HFFc6 (cell line): ENCODE measurements at places on chromosomes 1 and 21. TPM values are rescaled to one million over a fixed set of nuclear protein-coding genes. Genes with fewer than 3 reads are reported as not detected.
A peak's percentile ranks its signal among the peaks of the same experiment; 100 is the strongest.

Gene LDLRAD1
- not detected in 3 replicates for total RNA-seq

Gene ANGPTL3
- not detected in 3 replicates for total RNA-seq

Gene SDC3
- 50.9 to 59.1 TPM (median 54.9 TPM) in 3 replicates for total RNA-seq

Gene LCE3E
- not detected in 3 replicates for total RNA-seq

Gene PPM1J
- total RNA-seq: 1.1 to 1.6 TPM (median 1.2 TPM) in 3 replicates

Gene PALMD
- not detected in 2 replicates for total RNA-seq

Gene GJA9
- total RNA-seq: not detected in 3 replicates

DNA sequence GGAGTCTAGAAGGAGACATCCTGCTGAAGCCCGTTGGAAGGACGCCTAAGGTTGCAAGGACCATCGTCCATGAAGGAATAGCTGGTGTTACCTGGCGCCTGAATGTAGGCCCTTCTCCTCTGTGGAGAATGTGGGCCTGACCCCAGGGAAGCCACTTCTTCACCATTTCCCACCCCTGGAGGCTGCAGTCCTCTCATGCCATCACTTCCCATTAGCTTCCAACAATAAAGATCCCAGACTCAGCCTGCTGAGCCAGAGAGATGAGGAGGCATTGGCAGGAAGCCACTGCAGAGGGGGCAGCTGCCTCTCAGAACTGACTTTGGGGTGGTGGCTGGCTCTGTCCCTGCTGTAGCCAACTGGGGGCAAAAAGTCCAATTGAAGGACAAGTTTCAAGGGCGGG, 21.3 kb upstream of the KCNE2 start:
- H3K36me3 ChIP-seq: no peaks in the 10 kb centered on the region
- H3K4me1 ChIP-seq: peaks cover 24% of the 10 kb centered on the region
- no peak overlapping the region for H3K27ac ChIP-seq
- DNase-seq: no peak
- no peak overlapping the region for H3K4me3 ChIP-seq
- peaks cover 47% of the 10 kb centered on the region for H3K27me3 ChIP-seq

DNA sequence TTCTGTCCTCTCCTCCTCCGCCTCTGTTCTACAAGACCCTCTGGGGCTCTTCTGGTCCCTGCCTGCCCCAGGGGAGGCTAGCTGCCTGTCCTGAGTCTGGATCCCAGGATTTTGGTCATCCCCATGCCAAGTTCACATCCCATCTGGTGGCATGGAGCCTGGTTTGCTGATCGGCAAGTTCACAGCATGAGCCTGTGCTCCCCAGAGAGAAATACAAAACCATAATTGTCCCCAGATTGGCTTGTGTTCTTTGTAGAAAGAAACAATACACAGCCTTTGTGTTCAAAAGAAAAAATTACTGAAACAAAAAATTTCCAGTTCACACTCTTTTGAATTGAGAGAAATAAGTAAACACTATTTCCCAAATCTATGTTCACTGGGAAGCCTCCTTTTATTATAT, 149.4 kb upstream of the ZC3H12A start:
- H3K4me3 ChIP-seq: no peak overlapping the region
- H3K27me3 ChIP-seq: peaks cover 2% of the 10 kb centered on the region
- no peak for DNase-seq
- no peaks in the 10 kb centered on the region; the same call in 1 of the 2 replicates for H3K4me1 ChIP-seq

GRCh38 chr1:184843732-184844495, 89.3 kb upstream of the EDEM3 start:
- H3K36me3 ChIP-seq: no peaks in the 10 kb centered on the region
- H3K4me3 ChIP-seq: no peak overlapping the region
- peaks cover 2% of the 10 kb centered on the region; the same call in 1 of the 2 replicates for H3K27me3 ChIP-seq
- DNase-seq: no peak

DNA sequence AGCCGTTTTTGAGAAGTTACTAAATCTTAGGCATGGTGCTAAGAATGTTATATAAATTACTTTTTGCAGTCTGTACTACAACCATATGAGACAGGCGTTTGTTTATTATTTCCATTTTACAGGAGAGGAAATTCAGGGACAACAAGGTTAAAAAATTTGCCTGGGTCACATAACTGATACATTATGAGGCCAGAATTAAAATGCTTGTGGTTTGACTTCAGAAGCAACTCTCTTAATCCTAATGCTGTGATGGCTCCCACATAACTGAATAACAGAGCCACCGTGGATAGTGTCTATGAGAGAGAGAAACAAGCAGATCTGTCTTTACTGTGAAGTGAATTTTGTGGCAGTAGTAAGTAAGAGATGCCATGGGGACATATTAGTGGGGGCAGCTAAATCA, 184.9 kb downstream of the NCAM2 start:
- H3K4me1 ChIP-seq: peaks cover 33% of the 10 kb centered on the region
- peak overlapping the region; percentile 29; the same call in 1 of the 2 replicates for H3K4me3 ChIP-seq
- H3K27me3 ChIP-seq: no peaks in the 10 kb centered on the region
- peak; percentile 20 for DNase-seq

DNA sequence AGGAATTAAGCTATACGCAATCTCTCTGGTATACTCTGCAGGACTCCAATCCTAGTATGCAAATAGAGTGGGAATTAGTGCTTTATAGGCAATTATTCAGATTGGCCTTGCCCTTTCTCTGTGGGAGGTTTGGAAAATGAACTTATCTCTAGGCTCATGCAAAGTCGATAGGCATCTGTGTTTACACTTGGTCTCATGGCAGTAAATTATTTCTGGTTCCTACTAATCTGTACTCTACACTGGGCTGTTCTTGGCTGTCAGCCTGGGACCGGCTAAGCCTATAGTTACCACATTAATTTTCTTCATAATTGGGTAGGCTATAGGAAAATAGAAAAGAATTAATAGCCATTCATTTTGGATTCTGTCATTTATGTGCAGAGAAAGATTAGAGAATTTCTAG, 544.6 kb downstream of the AMY1C start:
- no peak for DNase-seq
- no peak overlapping the region for H3K4me3 ChIP-seq
- no peaks in the 10 kb centered on the region for H3K4me1 ChIP-seq

GRCh38 chr1:150601540-150601939, 22.1 kb upstream of the MCL1 start:
- no peak for DNase-seq
- H3K27me3 ChIP-seq: no peaks in the 10 kb centered on the region
- H3K36me3 ChIP-seq: peaks cover 12% of the 10 kb centered on the region
- H3K4me1 ChIP-seq: peaks cover 35% of the 10 kb centered on the region
- no peak overlapping the region for H3K4me3 ChIP-seq
- no peak overlapping the region for H3K27ac ChIP-seq
